ENCODE measurements at places on chromosomes 16 and 17.
A peak's percentile ranks its signal among the peaks of the same experiment; 100 is the strongest.

DNA sequence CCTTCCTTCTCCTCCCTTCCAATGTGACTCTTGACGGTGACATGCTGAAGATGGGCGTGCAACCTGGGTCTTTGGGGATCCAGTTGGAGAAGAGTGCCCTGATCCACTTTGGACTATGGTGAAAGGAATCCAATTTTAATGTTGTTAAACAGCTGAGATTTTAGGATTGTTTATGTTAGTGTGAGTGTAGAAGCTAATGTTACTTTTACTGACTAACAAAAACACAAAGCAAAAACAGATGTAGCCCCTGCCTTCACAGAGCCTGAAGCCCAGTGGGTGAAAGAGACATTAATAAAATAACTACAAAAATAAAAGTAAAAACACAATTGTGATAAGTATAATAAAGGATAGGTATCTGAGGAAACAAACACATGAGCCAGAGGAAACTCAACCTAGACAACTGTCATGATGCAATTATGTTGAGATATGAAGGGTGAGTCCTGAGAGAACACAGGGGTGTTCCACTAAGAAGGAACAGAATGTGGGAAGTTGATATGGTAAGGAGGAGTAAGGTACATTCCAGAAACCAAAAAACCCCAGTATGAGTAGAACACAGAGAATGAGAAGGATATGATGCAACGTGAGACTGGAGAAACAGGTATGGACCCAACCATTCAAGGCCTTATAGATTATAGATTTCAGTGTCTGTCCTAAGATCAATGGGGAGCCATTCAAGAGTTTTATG lies 115.1 kb upstream of the PMFBP1 start:
- no peak for DNase-seq

- DNase-seq, result no peak
These were observed 7.8 kb upstream of the PDP2 start for GRCh38 chr16:66872559-66872942.

GRCh38 chr16:55671206-55671973 lies 15.6 kb downstream of the SLC6A2 start:
- no peak for DNase-seq

DNA sequence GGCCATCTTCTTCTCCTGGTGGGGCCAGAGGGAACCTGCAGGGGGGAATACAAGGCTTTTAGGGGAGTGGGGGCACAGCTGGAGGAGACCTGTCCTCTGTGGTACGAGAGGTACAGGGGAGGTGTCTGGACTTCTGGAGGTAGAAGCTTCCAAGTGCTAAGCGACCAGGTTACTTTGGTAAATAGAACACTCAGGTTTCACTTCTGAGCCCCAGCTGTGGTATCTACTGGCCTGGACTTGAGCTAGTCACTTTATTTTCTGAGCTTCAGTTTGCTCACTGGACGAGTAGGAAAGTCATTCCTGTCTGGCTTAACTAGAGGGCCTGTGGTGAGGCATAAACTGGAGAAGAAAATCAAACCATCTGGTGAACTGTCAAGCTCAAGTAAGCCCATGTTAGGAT lies at the start of gene HEATR9:
TSS of gene HEATR9 (minus strand) at position 155 of the 400 bp plus-strand sequence. CDS start at position 6, 149 bp downstream.
- no peak for DNase-seq

DNA sequence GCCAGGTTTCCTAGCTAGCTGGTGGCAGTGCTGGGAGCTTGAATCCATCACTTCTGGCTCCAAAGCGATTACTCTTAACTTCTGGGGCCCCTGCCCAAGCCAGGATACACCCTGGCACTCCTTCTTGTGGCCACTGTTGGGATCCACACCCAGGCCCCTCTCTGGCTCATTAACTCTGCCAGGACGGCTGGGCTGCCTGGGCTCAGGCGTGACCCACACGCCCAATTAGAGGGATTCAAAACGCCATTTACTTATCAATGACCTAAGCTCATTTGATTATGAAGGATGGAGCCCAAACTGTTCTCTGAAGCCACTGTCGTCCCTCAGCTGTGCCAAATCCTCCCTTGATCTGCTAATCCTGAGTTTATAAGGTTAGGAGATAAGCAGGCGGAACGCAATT lies 79.7 kb upstream of the BRD7 start:
- DNase-seq, result no peak

GRCh38 chr17:30309591-30309990 lies 17.8 kb upstream of the BLMH start:
- DNase-seq, result no peak

- no peak for DNase-seq
These were observed 2.2 kb upstream of the CHD3 start for GRCh38 chr17:7886227-7887037.

DNA sequence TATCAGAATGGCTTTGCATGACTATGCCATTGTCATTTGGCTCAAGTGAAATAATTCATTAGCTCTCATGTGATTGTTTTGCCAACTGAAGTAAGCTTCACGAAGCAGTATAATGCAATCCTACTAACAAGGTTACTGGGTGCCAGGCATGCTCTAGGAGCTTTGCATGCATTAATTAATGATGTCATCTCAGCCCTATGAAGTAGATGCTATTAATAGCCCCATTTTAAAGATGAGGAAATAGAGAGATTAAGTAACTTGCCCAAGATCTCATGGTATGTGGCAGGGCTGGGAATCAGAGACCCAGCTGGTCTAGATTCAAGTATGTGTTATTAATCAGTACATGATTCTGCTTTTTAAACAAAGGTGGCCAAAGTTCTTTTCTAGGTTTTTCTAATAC lies 14.1 kb downstream of the KRT39 start:
- DNase-seq, result no peak

DNA sequence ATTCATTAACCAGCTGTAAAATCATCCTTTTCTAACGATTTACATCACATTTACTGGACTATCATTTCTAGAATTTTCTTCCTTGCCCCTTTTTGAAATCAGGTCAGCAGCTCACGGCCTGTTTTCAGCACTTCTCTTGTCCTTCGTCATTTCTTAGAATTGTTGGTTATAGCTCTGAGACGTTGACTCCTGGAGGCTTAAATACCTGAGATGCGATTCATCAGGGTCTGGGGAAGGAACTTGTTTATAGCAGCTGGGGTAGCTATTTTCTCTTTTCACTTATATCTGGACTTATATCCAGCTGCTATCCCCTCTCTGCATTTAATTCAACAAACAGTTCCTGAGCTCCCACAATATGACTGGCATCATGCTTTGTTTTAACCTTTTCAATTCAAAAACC lies 338.7 kb upstream of the TNRC6C start:
- no peak for DNase-seq

DNA sequence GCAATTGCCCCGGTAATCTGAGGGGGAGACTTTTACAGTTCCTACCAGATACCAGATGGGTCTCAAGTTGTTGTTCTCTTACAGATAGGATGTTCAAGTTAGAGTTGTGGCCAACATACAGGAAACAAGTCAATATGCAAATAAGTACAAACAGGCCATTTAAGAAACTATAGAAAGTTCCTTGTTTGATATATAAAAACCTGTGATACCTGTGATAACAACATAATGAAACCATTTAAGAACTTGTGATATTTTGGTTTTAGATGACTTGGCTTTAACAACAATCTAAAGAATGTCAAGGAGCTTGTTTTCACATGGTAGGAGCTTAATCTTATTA lies 16.8 kb downstream of the CDR2 start:
- DNase-seq, result no peak

DNA sequence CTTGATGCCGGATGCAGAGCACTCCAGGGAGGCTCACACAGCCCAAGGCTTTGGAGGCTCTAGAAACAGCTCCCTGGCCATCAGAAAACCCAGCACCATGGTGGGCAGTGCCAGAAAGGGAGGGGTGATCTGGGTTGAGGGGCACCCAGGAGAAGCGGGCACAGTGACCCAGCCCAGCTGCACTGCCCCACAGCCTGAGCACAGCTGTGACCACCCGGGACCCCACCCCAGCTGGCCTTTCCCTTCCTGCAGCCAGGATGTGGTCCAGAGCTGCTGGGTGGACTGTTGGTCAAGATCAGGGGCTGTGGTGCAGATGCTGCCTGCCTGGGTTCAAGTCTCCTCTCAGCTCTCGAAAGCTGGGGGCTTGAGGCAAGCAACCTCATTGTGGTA lies 223.1 kb downstream of the ZNF423 start:
- DNase-seq, result no peak

DNA sequence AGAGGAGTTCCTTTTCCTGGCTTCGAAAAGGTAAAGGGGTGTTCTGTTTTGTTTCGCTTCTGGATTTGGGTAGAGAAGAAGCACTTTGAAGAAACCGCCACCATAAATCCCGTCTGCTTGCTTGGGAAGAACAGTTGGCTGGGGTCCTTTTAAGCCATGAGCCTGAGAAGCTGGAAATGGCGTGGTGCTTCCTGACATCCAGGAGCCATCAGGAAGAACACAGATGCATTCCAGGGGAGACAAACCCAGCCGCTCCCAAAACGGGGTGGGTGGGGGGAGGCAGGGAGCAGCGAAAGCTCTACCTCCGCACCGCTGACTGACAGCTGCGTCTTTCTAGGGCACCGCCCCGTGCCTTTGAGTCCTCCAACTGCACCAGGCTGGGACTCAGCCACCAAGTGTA lies 91.6 kb downstream of the ZDHHC7 start:
- no peak for DNase-seq

- no peak for DNase-seq
These were observed 9.5 kb downstream of the MTMR4 start for GRCh38 chr17:58504826-58505351.

GRCh38 chr17:20114466-20114865 lies 105.3 kb downstream of the SPECC1 start:
- DNase-seq, result no peak

DNA sequence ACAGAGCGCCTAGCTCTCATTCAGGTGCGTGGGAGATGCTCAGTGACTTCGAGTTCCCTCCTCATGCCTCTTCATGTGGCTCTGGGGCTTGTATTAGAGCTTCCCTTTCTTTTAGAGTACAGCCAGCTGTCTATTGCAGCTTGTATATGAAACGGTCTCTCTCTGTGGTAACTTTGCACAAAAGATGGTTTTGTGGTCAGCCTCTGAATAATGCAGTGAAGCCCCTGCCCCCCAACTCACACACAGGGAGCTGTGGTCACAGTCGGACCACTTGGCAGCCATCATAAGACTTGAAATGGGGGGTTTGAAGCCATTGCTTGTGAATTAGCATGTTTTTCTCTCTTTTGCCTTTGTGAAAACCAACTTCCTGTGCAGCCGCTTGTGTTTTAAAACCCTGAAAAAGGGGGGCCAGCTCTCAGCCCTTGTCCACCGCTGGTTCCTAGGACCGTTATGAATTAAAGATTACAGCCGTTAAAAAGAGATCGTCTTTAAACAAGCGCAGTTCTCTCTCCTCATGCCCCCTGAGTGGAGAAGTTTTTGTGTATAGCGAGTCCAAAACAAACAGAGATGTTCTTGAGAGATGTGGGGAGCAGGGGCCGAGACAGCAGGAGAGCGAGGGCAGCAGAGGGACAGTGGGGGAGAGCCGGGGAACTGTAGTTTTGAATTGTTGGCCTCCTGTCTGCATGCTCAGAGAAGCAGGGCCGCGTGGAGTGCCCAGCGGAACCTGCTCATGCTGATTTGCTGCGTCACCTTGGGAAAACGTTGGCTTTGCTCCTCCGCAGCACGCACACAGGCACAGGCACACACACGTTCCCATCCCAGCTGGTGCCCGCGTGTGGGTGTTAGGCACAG lies 199.0 kb downstream of the MSI2 start:
- no peak for DNase-seq

GRCh38 chr16:85220125-85220839 lies 108.0 kb upstream of the CIBAR2 start:
- peak; percentile 97 for DNase-seq

GRCh38 chr17:30278032-30278431 lies 13.7 kb downstream of the BLMH start:
- DNase-seq, result no peak

GRCh38 chr16:67543582-67543981 lies 15.0 kb downstream of the RIPOR1 start:
- DNase-seq, result no peak

DNA sequence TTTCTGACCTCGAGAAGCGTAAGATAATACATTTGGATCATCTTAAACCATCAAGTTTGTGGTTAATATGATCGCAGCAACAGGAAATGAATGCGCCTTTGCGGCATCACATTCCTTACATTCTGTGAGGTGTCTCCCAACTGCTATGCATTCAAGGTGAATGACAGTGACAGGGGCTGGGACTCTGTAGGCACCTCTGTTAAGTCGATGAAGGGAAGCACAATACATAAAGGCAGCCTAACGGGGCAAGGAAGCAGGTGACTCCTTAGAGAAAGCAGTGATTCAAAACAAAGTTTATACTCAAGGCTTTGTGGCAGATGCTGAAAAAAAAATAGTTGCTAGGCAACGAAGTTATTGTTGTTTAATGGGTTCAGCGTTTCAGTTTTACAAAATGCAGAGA lies 21.6 kb upstream of the EVPL start:
- DNase-seq, result no peak

- no peak for DNase-seq
These were observed 21.4 kb upstream of the NOL11 start for GRCh38 chr17:67696347-67696746.

DNA sequence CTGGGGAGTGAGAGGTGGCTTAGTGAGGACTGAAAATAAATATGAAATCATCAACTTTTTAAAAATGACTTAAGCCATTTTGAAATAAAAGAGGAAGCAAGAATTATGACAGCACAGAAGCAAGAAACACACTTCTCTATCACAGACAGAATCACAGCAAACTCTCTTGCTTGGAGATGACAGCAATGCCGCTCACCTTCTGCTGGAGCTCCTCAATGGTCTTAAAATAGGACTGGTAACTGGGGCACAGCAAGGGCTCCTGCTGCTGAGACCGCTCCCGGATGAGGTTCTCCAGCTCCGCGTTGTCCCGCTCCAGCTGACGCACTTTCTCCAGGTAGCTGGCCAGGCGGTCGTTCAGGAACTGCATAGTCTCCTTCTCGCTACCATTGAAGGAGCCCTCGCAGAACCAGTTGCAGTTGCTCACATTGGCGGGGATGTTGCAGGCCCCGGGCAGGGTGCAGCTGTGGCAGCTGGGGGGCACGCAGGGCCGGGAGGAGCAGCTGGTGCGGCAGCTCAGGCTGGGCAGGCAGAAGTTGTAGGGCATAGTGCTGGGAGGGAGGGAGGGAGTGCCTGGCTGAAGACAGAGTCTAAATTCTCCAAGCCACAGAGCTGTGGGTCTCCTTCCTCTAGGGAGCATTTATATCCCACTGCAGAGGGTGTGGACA lies at the start of gene KRT31:
TSS of gene KRT31 (minus strand) at position 613 of the 665 bp plus-strand sequence. CDS start at position 544, 69 bp downstream.
- DNase-seq, result no peak

DNA sequence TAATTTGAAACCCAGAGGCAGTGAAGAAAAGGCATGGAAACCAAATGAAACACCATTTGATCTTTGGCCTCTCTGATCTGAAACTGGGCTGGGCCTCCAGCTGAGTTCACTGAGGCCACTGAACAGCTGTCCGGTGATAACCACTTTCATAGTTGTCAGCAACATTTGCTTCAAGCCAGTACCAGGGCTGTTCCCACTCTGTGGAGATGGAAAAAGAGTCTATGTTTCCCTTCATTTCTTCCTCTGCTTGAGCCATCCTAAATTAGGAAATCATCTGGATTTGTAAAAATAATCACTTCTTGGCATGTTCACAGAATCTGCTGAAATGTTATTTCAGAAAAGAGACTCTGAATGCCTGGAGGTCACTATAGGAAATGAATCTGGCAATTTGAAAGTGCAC lies 119.3 kb downstream of the STX8 start:
- DNase-seq, result no peak

GRCh38 chr16:35559911-35560636 lies 2100.7 kb downstream of the TP53TG3F start:
- DNase-seq, result peak; percentile 83

Measured in DMS153 (cell line).